ENCODE measurements at places on chromosomes 11 and 22.
A peak's percentile ranks its signal among the peaks of the same experiment; 100 is the strongest.

- peak; percentile 41 for DNase-seq
These were observed 3.2 kb downstream of the TBC1D10C start for GRCh38 chr11:67406969-67407687.

DNA sequence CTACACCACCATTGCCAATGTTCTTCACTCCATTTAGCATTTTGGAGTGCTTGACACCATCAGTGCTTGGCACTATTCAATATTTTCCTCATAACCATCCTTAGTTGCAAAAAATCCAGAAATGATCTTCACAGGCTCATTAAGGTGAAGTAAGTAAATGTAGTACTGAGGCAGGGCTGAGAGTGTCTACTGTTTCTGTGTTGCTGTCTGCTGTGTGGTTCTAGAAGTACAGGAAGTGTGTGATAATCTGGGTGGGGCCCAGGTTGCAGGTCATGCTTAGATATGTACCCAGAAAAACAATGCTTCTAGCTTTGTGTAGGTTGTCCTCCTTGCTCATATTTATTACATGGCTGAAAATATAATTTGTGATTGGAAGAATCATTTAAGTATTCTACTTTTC is 411.8 kb upstream of the CCDC179 start:
- DNase-seq: no peak

DNA sequence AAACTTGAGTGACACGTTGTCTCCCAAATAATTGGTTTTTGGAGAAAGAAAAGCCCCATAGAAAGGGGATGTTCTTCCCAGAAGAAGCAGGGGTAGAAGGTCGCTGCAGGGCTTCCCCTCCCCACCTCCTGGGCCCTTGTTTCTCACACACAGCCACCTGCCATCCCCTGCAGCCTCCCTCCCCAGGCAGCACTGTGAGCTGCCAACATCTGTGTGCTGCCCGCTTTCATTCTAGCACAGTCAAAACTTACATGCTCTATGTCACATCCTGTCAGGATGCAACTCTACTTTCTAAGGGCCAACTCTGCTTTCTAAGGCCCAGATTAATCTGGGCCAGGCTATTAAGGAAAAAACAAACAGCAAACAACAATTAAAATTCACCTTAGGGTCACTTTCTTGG is 309.4 kb upstream of the ZC3H12C start:
- DNase-seq: no peak

GRCh38 chr11:63879598-63880402 is 37.2 kb downstream of the RCOR2 start:
- DNase-seq: no peak

DNA sequence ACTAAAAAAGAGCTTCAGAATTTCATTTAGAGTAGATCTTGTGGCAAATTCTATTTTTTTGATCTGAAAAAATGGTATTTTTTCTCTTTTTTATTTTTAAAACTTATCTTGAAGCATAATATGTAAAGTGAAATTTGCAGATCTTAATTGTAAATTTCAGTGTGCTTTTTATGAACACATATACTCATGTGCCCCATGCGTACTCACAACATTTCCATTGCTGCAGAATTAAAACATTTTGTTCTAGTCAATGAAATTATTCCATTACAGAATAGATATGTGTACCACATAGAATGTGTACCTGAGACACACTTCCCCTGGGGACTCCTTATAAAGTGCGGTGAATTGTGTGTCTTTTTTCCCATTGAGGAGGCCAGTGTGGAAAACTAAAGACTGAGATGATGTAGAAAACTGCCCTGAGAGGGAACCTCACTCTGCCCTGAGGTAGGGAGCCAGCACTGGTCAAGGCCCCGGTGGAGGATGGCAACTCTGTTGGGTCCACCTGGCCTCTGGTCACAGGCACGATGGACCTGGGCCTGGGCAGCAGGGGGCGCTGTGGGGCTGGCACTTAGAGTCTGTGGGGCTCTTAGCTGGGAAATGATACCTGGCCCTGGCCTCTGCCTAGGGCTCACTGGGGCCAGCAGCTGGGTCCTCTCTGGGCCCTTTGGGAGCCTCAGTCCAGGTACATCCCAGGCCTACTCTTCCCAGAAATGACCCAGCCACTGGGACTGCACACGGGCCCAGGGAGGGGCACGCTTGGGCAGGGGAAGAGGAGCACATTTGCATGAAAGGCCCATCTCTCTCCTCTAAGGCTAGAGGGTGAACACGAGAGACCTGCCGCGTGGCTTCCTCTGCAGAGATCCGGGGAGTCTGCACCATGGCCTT is 77.9 kb upstream of the TOP3B start:
- DNase-seq: no peak

GRCh38 chr22:33807470-33807869 is 112.8 kb downstream of the LARGE1 start:
- no peak for DNase-seq

GRCh38 chr11:119739975-119740374 is 11.0 kb upstream of the NECTIN1 start:
- DNase-seq: no peak

DNA sequence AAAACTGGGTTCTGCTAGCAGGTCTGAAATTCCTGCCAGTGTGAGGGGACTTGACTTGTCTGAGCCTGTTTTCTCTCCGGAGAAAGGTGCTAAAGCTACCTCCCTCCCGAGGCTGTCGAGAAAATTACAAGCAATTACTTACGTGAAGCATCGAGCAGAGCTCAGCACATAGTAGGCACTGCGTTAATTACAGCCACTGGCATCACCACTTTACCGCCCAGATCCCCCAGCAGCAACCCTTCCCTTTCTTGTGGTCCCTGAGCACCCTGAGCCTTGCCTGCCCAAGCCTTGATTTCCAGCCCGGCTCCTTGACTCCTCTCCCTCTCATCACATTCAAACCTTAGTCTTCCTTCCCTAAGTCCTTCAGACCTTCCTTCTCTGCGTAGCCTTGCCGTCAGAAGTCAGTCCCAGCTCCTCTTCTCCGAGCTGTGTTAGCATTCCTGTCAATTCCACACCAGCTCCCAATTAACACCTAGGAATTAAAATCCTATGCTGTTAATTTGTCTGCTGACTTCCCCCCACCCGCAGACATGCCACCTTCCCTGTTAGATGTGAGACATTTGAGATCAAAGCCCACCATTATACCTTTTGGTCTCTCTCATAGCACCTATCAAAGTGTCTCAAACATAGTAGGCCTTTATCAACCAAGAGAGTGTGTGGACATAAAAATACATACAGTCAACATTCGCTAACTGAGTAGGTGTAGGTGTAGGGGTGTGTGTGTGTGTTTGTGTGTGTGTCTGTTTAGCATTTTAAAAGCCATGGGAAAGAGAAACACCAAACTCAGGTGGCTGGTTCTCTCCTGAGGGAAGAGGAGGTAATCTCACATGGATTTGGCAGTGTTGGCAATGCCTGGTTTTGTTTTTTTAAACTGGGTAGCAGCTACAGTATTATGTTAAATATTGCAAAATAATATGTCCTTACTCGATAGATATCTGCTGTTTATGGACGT is 2.8 kb upstream of the KCNJ5 start:
- DNase-seq: no peak

DNA sequence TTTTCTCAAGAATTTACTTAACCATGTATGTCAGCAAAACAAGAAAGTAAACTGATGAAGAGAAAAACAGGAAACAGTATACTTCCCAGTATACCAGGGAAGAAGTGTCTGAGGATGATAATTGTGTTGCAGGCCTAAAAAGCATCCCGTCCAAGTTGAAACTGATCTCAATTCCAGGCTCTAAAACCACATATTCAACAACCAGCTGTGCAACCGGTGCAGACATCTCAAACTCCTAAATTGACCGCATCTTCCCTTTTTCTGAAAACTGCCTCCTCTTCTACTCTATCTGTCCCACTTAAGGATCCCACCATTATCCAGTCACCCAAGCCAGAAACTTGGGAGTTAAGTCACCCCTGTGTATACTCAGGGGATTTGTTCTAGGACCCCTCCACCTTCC is 47.2 kb downstream of the CCDC83 start:
- no peak for DNase-seq

- DNase-seq: peak; percentile 5
These were observed 58.7 kb downstream of the CHST1 start for GRCh38 chr11:45606514-45607281.

DNA sequence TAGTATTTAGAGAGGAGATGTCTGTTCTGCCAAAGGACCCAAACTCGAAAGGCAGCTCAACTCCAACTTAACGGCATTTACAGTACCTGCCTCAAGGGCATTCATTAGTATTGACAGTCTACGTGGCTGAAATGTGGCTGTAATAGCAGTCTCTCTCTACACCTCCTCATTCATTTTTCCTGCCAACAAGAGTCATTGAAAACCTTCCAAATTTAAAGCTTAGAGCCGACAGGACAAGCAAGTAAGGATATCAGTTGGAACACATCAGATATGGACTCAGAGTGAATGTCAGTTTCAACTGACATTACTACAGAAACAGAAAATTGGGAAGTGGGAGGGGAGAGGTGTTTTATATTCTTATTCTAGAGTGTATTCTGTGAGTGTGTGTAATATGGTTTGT is 253.1 kb downstream of the CADM1 start:
- DNase-seq: no peak

- DNase-seq: no peak
These were observed 6.0 kb upstream of the FGF3 start for GRCh38 chr11:69825037-69825834.

DNA sequence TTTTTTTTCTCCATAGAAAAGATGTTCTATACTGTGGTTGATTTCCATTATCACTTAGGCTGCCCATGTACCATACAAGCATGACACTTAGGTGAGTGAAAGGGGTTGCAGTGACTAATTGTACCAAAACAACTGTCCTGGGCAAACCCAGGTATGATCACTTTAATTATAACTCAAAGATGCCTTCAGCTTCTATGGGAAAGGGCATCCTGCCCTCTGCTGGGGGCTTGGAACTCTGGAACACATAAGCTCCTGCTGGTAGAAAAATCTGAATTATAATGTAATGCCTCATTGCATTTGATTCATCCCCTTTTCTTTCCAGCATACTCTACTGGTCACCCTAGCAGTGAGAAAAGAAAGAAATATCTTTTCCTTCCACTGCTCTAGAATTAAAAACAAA is 206.3 kb downstream of the DDX10 start:
- DNase-seq: no peak

DNA sequence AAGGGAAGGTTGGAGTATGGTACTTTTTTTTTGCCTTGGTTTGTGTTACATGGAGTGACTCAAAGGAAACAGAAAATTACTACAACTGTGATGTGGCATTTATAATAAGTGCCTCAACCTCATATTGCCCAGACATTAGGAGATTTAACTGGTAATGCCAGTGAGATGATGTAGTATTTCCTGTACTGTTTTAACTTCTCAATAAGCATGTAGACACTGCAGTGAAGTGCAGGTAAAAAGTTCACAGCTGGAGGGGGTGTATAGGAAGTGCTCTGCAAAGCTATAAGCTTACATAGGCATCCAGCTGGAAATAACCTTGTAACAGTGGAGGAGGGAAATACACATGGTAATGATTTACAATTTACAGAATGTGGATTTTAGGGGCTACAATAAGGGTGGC is 138.2 kb upstream of the MTMR2 start:
- DNase-seq: no peak

DNA sequence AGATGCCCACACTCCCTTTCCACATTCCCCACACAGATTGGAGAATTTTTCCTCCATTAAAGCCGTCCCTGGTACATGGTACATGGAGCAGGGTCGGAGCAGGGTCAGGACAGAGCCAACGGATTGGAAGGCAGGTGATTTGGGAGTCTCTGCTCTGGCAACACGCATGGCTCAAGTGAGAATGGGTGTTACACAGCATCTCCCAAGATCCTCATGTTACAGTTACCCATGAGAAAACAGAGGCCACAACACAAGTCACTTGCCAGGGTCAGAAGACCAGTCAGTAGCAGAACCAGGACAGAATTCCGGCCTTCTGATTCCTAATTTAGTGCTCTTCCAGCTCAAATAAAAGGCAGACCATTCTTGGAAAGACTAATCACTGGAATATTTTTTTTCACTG is 7.7 kb upstream of the F2 start:
- DNase-seq: no peak

GRCh38 chr11:113199866-113200265 is 114.5 kb upstream of the TTC12 start:
- DNase-seq: no peak

DNA sequence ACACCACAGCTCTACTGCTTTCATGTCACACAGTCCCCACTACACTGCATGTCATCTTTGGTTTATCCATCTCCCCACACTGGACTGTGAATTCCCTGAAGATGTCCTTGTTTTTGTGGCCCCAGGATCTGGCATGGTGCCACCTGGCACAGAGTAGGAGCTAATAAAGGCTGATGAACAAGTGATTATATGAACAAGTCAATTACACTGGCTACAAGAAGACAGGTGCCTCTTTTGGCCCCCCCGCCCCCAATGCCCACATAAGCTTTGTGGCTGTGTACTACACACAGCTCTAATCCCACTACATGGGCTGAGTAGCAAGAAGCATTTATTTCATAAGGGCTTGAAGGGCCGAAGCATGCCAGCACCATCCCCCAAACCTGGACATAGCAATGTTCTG is 24.7 kb downstream of the PLEKHA7 start:
- no peak for DNase-seq

- no peak for DNase-seq
These were observed 38.4 kb upstream of the A4GALT start for GRCh38 chr22:42758931-42759629.

DNA sequence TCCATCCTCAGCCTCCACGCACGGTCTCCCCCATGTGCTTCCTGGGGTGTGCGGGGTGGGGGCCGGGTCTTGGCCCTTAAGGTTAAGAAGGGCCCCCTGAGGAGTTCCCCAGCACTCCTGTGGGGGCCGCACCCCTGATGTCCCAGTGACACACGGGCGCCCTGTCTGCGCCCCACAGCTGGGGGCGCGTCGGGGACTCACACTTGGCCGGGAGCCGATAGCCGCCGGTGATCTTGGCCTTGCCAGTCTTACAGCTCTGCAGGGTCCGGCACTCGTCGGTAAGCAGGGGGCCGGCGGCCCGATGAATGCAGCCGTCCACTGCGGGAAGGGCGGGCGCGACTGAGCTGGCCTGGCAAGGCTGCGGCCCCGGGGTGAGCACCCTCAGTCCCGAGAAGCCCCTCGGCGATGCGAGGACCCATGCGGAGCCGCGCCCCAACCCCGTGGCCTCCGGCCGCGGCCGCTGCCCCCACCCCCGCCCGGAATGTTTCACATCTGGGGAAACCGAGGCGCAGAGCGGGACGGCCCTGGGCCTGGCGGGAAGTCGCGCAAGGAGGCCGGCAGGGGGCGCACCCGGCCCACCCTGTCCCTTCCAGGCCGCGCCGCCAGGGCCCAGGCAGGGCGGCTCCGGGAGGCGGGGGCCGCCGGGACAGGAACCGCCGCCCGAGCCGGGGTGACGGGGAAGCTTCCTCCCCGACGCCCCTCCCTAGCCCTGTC is 13.9 kb downstream of the OTUB1 start:
- peak; percentile 37 for DNase-seq

DNA sequence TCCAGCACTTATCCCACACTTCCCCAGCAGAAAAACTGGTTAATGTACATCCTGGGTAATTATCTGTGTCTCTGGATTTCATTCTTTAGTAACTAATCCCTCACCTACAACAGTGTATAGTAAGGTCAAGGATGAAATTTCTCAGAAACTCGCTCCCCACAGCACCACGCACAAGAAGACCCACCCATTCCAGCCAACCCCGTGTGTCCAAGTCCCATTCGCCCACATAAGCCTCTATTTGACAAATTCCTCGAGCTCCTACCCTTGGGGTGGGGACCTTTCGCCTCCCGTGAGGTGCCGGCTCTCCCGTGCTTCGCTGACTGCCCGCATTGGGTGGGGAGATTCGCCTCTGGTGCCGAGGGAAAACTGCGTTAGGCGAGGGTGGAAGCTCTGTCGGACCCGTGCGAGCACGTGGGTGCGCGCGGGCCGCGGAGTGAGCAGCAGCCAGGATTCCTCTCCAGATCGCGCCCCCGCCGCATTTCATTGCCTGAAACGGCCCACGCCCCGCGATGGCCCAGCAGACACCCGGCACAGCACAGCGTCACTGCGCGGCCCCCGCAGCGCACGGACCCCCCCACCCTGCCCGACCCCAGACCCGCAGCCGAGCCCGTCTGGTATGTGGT is 866 bp downstream of the EXPH5 start:
- no peak for DNase-seq
